ENCODE measurements at places on chromosomes 5 and 9. TPM values are rescaled to one million over a fixed set of nuclear protein-coding genes. Genes with fewer than 3 reads are reported as not detected.

PDZD2 gene
- 0.44 TPM for total RNA-seq

IL5 gene
- total RNA-seq: not detected

WDR31 gene
- 1.3 TPM for total RNA-seq

FAM153A gene
- total RNA-seq: not detected

MZB1 gene
- total RNA-seq: 0.29 TPM

NOXA1 gene
- 0.14 TPM for total RNA-seq

CD274 gene
- total RNA-seq: 6.6 TPM

NUP214 gene
- 27.6 TPM for total RNA-seq

PDCD1LG2 gene
- total RNA-seq: 16.0 TPM

TAS2R1 gene
- not detected for total RNA-seq

NUTM2G gene
- total RNA-seq: not detected

DIRAS2 gene
- total RNA-seq: 0.22 TPM

NPDC1 gene
- 21.0 TPM for total RNA-seq

WWC1 gene
- 4.7 TPM for total RNA-seq

IRX2 gene
- not detected for total RNA-seq

OR1L4 gene
- total RNA-seq: not detected

TUSC1 gene
- total RNA-seq: 0.44 TPM

CSF2 gene
- 5.3 TPM for total RNA-seq

SHB gene
- total RNA-seq: 49.4 TPM

LCN15 gene
- total RNA-seq: not detected
